ENCODE measurements at places on chromosomes 6 and 20. TPM values are rescaled to one million over a fixed set of nuclear protein-coding genes. Genes with fewer than 3 reads are reported as not detected.

DNA sequence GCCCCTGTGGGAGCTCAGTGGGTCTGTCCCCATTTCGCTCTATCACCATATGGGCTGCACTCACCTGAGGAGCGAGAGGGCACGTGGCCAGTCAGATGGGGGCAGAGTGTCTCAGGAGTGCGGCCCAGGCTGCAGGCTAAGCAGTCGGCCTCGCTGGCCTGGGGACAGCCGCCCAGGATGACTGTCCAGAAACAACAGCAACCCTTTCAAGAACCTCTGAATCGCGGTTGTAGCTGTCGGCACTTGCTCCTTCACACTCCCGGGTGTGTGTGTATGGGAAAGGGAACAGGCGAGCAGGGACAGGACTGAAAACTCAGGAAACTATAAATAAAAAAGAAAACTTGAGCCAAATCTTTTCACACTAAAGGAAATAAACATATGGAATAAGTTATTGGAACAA lies 63.1 kb downstream of the TFAP2A start:
- no peak for DNase-seq

DNA sequence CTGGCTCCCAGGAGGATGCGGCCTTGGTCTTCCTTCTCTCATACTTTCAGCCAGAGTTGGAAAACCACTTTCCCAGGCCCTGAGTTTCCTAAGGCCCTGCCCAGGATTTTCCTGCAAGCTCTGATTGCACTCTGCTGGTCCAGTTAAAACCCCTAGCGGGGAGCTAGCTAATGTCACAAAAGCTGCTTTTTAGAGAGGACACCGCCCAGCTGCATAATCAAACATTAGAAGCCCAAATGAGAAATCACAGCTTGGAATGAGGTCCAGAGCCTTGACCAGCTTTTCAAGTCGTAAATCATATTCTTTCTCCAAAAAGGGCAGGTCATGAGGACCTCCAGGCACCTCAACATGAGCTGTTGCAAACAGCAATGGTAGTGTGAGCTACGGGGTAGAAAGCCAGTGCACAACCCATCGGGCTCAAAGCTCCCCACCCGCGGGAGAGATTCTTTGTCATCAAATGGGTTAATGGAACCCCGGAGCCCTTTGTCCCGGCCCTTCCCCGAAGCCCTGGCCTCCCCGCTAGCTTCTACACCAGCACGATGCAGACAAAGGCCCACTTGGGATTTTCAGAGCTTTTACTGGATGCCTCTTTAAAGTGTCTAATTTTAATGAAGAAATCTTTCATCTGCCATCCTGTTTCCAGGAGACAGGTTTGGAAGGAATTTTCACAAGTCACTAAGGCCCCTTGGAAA lies 134.0 kb downstream of the SCML4 start:
- no peak for DNase-seq

DNA sequence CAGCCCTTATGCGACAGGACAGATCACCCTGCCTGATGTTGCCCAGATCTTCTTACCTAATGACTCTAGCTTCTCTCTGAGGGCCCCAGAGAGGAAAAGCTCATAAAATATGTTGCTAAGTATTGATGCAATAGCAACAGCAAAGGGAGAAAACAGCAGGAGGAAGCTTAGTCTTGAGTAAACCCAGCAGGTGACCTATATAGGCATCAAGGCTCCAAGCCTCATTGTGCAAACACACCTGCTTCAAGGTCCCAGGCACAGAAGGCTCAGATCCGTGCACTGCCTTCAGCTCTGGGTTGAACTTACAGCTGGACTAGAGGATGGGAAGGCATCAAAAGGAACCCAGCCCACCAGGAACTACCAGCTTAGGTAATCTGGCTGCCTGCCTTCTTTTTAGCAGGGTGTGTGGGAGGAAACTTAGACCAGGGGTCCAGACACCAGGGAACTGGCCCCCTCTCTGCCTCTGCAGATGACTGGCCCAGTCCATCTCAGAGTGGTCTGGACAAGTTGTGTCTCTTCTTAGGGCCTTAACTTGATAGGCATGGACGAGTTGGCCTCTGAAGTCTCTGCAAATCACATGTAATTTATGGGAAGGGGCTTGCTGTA lies 34.4 kb downstream of the TGM3 start:
- DNase-seq, result no peak

DNA sequence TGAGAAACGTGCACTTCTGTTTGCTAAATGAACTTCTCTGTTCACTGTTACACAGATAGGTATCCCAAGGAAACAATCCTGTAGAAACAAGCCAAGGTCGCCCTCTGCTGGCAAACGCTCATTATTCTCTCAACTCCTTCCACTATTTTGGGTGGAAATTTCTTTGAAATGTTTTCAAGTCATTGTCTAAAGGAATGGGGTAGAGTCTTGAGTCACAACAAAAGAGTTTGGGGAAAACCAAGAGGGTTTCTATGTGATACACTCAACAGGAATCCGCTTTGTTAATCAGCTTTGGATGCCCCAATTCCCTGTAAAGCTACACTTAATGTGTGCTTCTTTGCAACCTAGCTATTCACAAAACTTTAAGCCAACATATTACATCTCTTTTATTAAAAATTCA lies 4.6 kb upstream of the RAE1 start:
- DNase-seq, result peak; percentile 73

Gene OPRL1
- total RNA-seq, result 3.0 TPM

Gene BPIFB2
- total RNA-seq, result not detected

DNA sequence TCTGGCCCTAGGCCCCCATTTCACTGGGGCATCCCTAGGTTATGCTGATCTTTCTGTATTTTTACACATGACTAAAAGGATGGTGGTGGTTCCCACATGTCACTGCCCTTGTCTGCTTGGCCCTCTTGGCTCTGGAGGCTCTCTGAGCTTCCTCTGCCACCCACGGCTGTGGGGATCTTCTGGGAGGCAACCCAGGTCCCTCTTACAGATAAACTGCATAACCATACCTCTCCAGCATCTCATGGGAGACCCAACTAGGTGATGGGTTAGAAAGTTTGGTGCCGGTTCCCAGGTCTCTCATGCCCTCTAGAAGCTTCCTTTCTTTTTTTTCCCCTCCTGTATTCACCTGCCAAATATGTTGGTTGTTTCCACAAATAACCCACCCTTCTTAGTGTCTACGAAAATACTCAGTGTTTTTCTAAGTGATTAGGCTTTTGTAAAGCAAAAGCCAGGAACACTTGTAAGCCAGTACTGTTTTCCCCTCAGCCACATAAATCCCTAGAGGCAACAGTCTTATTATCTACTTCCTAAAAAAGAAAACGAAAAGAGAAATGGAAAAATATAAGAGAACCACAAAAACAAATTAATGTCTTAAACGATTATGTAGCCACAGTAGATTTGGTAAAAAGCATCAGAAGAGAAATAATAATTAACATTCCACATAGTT lies 71.7 kb upstream of the SMLR1 start:
- no peak for DNase-seq

Gene HLA-DMA
- total RNA-seq, result 0.44 TPM

GRCh38 chr6:74733830-74734620 lies 471.8 kb downstream of the COL12A1 start:
- no peak for DNase-seq

Gene KIAA1755
- total RNA-seq, result not detected

GRCh38 chr6:146090474-146090873 lies 61.6 kb downstream of the GRM1 start:
- DNase-seq, result no peak

GRCh38 chr6:41547799-41548097 lies 1.6 kb downstream of the FOXP4 start:
- DNase-seq, result no peak
